ENCODE measurements at places on chromosomes 16 and 17.

DNA sequence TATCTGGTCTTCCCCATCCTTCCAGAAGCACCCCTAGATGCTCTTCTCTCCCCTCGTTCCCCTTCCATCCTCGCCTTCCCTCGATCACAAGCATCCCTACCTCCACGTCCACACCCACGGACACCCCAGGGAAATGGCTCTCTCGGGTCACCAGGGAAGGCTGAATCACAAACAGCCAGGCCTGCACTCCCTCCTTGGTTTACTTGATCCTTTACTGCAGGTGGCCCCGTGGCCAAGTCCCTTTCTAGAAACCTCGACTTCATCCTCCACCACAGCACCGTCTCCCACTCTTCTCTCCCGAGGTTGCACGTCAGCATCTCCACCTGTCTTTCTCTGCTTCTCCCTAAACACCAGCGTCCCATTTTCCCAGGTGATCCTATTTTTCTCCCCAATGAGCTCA lies 6.5 kb upstream of the RBFOX3 start:
- DNase-seq: no peak

DNA sequence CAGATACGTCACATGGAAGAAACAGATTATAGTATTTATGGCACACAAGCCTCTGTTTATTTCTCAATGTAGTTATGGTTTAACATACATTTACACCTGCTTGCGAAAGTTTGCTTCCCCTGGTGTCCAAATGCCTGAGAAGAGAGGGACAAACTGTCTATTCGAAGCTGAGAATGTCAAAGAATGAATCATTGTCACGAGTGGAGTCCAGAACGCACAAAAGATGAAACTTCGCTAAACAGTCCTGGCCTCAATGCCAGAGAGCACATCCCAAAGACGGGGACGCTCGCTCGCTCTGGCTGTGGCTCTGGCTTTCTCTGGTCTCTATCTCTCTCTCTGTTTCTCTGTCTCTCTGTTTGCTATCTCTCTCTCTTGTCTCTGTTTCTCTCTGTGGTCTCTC lies 298.8 kb downstream of the FOXL1 start:
- no peak for DNase-seq

- DNase-seq: peak; percentile 70
These were observed 3.6 kb downstream of the OSGIN1 start for GRCh38 chr16:83956336-83957289.

GRCh38 chr16:1153480-1154160 lies 714 bp downstream of the CACNA1H start:
- DNase-seq: peak; percentile 18

- DNase-seq: peak; percentile 58
These were observed 23.7 kb upstream of the ITGAX start for GRCh38 chr16:31331141-31331764.

GRCh38 chr17:63270610-63271009 lies 175.5 kb downstream of the CYB561 start:
- no peak for DNase-seq

GRCh38 chr17:78781893-78782304 lies at the start of gene CYTH1:
Gene CYTH1 (minus strand): TSS chr17:78782273. CDS start chr17:78782223, 50 bp downstream.
- DNase-seq: no peak

DNA sequence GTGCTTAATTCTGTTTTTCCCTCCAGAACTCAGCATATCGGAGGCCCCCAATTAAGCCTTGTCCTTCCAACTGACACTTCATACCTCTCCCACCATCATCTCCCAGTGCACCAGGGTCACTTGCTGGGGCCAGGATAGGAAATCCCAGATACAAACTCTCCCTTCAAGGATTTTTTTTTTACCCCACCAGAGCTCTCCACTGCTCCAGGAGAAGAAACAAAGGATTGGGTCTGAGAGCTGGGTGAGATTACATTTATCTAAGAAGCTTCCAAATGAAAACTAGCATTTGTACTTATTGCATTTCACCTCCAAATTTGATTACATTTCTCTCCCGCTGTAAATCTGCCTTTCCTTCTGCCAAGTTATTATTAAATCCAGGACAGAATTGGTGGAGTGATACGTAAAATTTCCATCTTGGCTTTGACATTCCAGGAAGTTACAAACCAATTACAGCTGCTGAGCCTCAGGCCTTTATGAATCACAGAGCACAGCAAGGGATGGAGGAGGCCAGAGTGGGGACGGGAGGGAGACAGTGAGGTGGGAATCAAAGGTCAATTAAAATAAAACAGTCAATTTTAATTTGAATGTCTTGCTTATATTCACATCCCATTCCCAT lies 123.5 kb downstream of the USP31 start:
- DNase-seq: no peak

GRCh38 chr16:8107296-8107695 lies 483.0 kb downstream of the TMEM114 start:
- no peak for DNase-seq

- DNase-seq: no peak
These were observed 481 bp downstream of the HEXIM2 start for GRCh38 chr17:45162025-45162687.

DNA sequence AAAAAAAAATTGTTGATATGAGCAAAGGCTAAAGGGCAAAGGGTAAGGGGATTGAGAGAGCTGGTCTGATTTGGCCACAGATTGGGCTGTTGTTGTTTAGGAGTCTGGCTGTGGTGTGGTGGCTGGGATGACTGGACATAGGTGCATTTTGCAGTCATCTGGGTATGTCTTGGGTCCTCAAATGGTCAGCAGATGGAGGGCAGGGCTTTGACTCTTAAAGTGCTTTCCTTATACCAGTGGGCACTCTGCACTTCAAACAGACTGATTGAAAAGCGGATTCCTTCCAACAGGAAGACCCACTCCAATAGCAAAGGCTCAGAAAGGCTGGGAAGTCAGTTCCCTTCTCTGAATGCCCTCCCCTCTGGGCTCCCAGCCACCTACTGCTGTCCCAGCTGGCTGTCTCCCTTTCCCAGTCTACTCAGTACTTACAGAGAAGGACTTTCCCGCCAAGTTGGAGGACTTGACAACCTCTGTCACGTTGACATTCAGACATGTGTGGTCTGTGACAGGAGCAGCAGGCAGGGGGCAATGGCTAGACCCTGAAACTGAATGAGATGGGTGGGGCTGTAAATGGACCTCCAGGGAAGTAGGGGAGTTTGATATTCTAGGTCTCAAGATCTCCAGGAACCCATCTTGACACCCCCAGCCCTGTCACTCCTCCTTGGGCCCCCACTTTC lies 19.6 kb upstream of the MFSD6L start:
- no peak for DNase-seq

DNA sequence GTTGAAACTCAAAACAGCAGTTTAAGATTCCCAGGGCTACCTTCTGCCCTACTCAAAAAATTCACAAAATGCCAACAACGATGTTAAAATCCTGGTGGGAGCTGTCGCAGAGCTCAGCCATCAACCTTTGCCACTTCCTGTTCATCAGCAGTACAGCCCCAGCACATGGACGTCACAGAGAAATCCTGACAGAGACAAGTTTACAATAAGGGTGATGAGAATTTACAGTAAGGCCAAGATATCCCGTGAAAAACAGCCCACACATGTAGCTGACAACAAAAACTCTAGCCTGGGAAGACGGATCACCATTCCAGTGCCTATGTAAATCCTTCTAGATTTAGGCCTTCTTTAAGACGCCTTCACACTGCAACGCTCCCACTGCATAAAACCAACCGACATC lies 18.8 kb downstream of the USP22 start:
- no peak for DNase-seq

- DNase-seq: no peak
These were observed 46.7 kb downstream of the USP32 start for GRCh38 chr17:60345233-60345632.

GRCh38 chr17:15398736-15399331 lies 57.4 kb upstream of the TEKT3 start:
- no peak for DNase-seq

DNA sequence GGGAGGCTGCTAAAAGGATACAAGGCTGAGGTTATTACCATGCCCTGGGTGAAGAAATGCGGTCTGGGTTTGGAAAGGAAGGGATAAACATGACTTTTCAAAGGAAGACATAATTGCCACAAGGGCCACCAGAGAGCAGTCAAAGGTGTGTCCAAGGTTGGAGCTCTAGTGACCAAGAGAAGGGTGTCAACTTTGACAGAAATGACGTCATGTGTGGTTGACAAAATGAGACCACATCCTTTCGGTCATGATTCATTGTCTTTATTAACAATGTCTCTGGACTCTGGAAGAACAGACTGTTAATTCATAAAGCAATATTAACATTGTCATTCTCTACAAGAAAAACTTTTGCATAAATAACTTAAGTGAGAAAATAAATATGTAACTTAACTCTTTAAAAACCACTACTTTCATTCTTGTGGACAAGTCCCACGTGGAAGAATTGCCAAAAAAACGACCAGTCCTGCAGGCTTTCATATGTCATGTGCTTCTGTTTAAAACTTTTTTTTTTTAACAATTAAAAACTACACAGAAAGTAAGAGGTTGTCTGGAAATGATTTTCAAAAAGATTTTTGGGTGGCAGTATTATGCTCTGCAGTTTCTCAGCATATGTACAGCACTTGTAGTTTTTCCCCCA lies 5.0 kb downstream of the SOST start:
- no peak for DNase-seq
